ENCODE measurements at places on chromosomes 4 and X.

DNA sequence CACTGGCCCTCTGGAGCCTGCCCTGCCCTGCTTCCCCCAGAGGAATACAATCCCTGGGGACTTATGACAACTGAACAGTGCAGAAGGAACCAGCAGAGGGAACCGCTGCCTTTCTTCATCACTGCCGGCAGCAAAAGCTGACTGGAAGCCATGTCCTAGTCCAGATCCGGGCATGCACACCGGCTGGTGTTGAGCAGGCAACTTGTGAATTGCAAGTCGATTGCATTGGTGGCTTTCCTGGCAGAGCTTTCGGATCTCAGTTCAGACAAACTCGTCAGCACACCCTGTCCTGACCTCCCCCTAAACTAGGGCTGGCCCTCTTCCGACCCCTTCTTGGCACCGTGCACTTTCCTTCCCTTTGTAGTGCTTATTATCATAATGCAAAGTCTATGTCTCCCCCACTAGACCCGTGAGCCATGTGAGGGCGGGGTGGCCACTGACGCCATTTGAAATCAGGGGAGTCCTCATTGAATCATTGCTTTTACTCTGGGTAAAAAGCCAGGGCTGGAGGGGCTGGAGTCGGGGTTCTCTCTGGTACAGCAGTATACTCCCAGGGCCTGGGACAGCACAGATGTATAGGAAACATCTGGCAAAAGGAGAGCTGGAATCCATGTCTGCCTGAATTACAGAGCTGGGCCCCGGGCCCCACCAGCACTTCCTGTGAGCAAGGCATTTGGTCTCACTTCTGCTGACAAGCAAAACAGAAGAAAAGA, 1.8 kb downstream of the ARHGAP4 start:
- no peak for DNase-seq

- DNase-seq = no peak
These were observed 28.3 kb upstream of the BTC start for GRCh38 chr4:74822603-74823002.

GRCh38 chr4:73608689-73609594, 11.3 kb downstream of the RASSF6 start:
- no peak for DNase-seq

DNA sequence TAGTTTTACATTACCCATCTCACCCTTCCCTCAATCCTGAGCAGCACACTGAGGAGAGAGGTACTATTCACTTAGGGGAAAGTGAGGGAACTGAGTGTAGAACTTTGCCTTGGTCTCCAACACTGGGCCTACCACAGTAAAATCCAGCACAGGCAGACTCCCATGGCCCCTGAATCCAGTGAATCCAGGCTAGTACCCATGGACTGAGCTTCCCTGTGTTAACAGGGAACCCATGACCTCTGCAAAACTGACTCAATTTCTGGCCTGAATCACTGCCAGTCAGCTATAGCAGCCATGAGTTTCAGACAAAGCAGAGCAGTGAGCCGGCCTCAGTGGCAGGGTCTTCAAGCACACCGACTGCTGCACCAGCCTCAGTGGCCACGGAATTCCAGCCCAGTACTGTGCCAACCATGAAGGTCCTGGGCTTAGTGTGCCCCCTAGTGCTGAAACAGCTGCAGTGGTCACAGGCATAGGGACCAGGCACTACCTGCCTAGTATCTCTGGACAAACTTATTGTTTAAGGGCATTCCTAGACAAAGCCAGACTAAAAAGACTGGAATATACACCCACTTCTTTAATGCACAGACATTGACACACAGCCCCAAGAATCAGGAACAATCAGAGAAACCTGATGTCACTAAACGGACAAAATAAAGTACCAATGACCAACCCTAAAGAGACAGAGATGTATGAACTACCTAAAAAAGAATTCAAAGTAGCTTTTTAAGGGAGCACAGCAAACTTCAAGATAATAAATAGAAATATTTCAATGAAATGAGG, 127.4 kb upstream of the RPL34 start:
- no peak for DNase-seq

- DNase-seq = no peak
These were observed 832 bp upstream of the EVC2 start for GRCh38 chr4:5709207-5709575.

- no peak for DNase-seq
These were observed 1.1 kb upstream of the PDLIM3 start for GRCh38 chr4:185536411-185536709.

DNA sequence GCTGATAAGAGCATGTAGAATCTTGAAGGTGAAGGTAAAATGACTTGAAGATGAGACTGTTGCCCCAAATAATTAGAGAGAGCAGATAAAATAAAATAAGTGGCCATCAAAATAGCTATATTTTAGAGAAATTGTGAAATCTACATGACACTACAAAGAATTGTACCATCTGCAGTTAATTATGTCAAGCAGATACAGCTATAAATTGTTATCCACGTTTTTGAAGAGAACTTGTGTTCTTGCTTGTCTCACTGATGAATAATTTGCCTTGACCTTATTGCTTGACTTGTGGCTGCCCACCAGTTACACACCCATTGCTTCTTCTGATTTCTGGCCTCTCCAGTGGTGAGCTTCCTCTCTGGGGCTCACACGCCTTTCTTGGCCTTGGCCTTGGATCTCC, 75.8 kb upstream of the TNIP3 start:
- DNase-seq = no peak

DNA sequence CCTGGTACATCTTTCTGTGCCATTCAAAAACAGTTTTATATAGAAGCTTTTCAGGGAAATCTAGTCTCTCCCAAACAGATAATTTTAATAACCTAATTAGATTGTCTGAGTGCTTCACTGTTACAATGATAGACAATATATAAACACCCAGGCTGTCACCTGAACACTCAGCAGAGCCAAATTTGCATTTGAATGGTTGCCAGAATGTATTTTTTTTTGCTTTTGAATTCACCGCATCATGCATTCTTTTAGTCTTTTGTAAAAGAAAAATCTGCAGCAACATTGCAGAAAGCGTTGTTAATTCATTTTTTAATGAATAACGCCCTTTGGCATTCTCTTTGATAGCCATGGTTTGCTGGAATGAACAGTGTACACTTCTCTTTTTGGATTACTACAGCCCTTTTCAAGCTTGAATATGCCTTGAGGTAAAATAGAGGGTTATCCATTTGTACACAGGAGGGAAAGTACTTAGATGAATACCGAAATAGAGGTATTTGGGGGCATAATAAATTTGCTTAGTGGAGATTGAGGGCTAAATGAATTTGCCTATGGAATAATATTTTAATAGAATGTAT, 175.0 kb upstream of the EPHA5 start:
- no peak for DNase-seq

Measured in stimulated activated CD8-positive, alpha-beta memory T cell treated with anti-CD3 and anti-CD28 coated beads, Interleukin-7, amount 100 ng/mL, for 1 hour (primary cell).